ENCODE measurements at places on chromosomes 5 and 9. TPM values are rescaled to one million over a fixed set of nuclear protein-coding genes. Genes with fewer than 3 reads are reported as not detected.

FOXD4 gene
- total RNA-seq = 0.10 TPM

FAM78A gene
- total RNA-seq = 3.6 TPM

AMBP gene
- 0.30 TPM for total RNA-seq

UBTD2 gene
- total RNA-seq = 42.5 TPM

SLC36A3 gene
- not detected for total RNA-seq

IFNE gene
- total RNA-seq = not detected

OBP2B gene
- 0.30 TPM for total RNA-seq

PCDHGA7 gene
- total RNA-seq = 3.5 TPM

LCN1 gene
- total RNA-seq = not detected

Measured in skin of body (tissue), 3 donors.